Upper lobe of right lung (tissue), 1 donor: ENCODE measurements at places on chromosomes 5 and 9. TPM values are rescaled to one million over a fixed set of nuclear protein-coding genes. Genes with fewer than 3 reads are reported as not detected.
A peak's percentile ranks its signal among the peaks of the same experiment; 100 is the strongest.

The RANBP3L gene
- total RNA-seq, result 7.1 TPM

DNA sequence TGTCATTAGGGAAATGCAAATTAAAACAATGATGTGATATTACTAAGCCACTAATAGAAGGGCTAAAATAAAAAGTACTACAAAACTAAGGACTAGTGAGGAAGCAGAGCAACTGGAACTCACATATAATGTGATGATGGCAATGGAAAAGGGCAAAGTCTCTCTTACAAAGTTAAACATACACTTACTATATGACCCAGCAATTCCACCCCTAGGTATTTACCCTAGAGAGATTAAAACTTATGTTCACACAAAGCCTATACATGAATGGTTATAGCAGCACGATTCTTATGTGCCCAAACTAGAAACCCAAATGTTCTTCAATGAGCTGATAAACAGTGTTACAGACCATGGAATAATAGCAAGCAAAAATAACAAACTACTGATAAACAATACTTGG is 643.7 kb downstream of the TLE1 start:
- H3K4me3 ChIP-seq, result no peak overlapping the region
- no peak overlapping the region for H3K27ac ChIP-seq
- no peaks in the 10 kb centered on the region for H3K27me3 ChIP-seq
- no peak for DNase-seq
- H3K36me3 ChIP-seq, result no peaks in the 10 kb centered on the region

GRCh38 chr9:127950513-127951289 is 13.0 kb upstream of the DPM2 start:
- H3K36me3 ChIP-seq, result no peaks in the 10 kb centered on the region
- DNase-seq, result no peak
- H3K27me3 ChIP-seq, result no peaks in the 10 kb centered on the region
- H3K27ac ChIP-seq, result no peak overlapping the region
- no peak overlapping the region for H3K4me3 ChIP-seq

DNA sequence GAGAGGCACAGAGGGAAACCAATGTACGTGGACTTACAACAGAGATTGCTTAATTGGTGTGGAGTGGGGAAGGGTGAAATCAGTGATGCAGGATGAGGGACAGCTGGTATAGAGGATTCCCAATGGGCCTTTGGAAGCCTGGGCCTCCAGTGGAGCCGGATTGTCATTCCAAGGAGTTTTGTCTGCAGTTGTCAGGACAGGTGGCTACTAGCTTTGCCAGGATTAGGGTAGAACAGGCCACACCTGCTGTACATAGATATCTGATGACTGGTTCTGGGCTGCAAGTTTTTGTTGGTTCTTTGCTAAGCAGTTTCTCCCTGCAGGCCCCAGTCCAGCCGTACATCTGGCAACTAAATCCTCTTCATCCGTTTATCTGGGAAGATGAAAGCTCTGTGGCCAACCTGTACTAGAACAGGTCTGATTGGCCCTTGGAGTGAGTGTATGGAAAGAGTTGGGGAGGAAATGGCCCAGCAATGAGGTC is 4.2 kb downstream of the SKP2 start:
- H3K27ac ChIP-seq, result no peak overlapping the region
- no peaks in the 10 kb centered on the region for H3K27me3 ChIP-seq
- no peak overlapping the region for H3K4me3 ChIP-seq
- no peak for DNase-seq
- H3K36me3 ChIP-seq, result peaks cover 26% of the 10 kb centered on the region

GRCh38 chr5:80755626-80756025 is 100.8 kb upstream of the DHFR start:
- no peak for DNase-seq
- H3K4me1 ChIP-seq, result peaks cover 4% of the 10 kb centered on the region
- H3K27me3 ChIP-seq, result no peaks in the 10 kb centered on the region
- no peak overlapping the region for H3K4me3 ChIP-seq

The PCDHGA12 gene
- 7.6 TPM for total RNA-seq

- DNase-seq, result no peak
- H3K36me3 ChIP-seq, result no peaks in the 10 kb centered on the region
- no peaks in the 10 kb centered on the region for H3K4me1 ChIP-seq
- H3K4me3 ChIP-seq, result no peak overlapping the region
- H3K27me3 ChIP-seq, result no peaks in the 10 kb centered on the region
These were observed 170.7 kb upstream of the IRX1 start for GRCh38 chr5:3424946-3425345.

- no peak for DNase-seq
- H3K27ac ChIP-seq, result no peak overlapping the region
- H3K36me3 ChIP-seq, result no peaks in the 10 kb centered on the region
- H3K4me3 ChIP-seq, result no peak overlapping the region
- no peaks in the 10 kb centered on the region for H3K27me3 ChIP-seq
These were observed 80.9 kb upstream of the ISL1 start for GRCh38 chr5:51302343-51302742.

GRCh38 chr9:81729135-81729534 is 39.8 kb upstream of the TLE1 start:
- DNase-seq, result no peak
- H3K27me3 ChIP-seq, result no peaks in the 10 kb centered on the region
- H3K4me1 ChIP-seq, result no peaks in the 10 kb centered on the region
- no peak overlapping the region for H3K27ac ChIP-seq
- no peak overlapping the region for H3K4me3 ChIP-seq

DNA sequence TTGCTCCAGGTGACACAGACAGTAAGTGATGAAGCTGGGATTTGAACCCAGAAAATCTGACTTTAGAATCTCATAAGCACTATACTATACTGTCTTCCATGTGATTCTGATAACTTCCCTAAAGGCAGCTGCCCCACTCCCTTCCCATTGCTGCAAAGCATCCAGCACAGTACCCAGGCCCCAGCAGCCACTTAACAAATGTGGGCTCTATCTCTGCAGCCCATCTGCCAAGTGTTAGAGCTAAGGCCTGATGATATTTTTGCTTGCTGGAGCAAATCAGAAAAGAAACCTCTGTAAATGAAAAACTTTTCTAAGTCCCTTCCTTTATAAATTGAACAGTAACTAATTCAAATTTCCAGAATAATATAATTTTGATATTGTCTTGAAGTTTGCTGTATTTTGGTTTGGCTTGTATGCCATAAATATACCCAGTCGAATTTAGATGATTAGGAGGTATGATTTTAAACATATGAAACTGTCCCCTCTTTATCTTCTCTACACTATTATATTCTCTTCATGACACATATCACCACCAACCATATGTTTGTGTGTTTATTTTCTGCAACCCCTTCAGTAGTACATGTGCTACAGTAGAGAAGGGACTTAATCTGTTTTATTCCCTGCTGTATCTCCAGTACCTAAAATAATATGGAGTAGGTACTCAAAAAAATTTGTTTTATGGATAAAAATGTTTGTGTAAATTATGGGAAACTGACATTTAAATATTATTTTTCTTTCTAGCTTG is 63.8 kb downstream of the SMIM15 start:
- H3K27me3 ChIP-seq, result no peaks in the 10 kb centered on the region
- H3K27ac ChIP-seq, result no peak overlapping the region
- no peaks in the 10 kb centered on the region for H3K4me1 ChIP-seq
- DNase-seq, result no peak
- no peak overlapping the region for H3K4me3 ChIP-seq

GRCh38 chr5:77259476-77259875 is 49.0 kb downstream of the PDE8B start:
- H3K4me1 ChIP-seq, result no peaks in the 10 kb centered on the region
- no peaks in the 10 kb centered on the region for H3K27me3 ChIP-seq
- no peak overlapping the region for H3K4me3 ChIP-seq
- no peak overlapping the region for H3K27ac ChIP-seq
- DNase-seq, result no peak
- H3K36me3 ChIP-seq, result no peaks in the 10 kb centered on the region

GRCh38 chr9:82418334-82418733 is 429.8 kb downstream of the SPATA31D1 start:
- H3K27me3 ChIP-seq, result no peaks in the 10 kb centered on the region
- no peak for DNase-seq
- no peaks in the 10 kb centered on the region for H3K4me1 ChIP-seq
- H3K36me3 ChIP-seq, result no peaks in the 10 kb centered on the region
- no peak overlapping the region for H3K27ac ChIP-seq

The LHX3 gene
- not detected for total RNA-seq

The HAVCR2 gene
- 30.7 TPM for total RNA-seq

DNA sequence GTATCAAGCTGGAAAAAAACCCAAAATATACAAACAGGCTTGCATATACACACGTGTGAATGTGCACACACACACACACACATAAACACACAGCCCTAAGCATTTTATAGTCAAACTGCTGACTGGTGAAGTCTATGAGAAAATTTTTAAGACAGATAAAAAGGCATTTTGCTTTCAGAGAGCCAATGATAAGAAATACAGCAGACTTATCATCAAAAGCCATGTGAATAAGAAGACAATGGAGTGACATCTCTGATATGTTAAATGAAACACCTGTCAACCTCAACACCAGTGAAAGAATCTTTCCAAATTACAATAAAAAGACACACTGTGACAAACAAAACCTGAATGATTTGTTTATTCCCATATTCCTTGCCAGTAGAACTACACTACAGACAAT is 233.3 kb downstream of the CDH9 start:
- H3K27me3 ChIP-seq, result no peaks in the 10 kb centered on the region
- H3K4me3 ChIP-seq, result no peak overlapping the region
- no peaks in the 10 kb centered on the region for H3K36me3 ChIP-seq

The DPYSL3 gene
- total RNA-seq, result 52.8 TPM

The IL9 gene
- total RNA-seq, result not detected

The GRXCR2 gene
- total RNA-seq, result not detected

- H3K36me3 ChIP-seq, result no peaks in the 10 kb centered on the region
- H3K4me3 ChIP-seq, result no peak overlapping the region
- H3K27ac ChIP-seq, result no peak overlapping the region
- peaks cover 55% of the 10 kb centered on the region for H3K27me3 ChIP-seq
- peaks cover 13% of the 10 kb centered on the region for H3K4me1 ChIP-seq
- DNase-seq, result no peak
These were observed 130.5 kb upstream of the HAND1 start for GRCh38 chr5:154608531-154609011.

The LECT2 gene
- not detected for total RNA-seq

DNA sequence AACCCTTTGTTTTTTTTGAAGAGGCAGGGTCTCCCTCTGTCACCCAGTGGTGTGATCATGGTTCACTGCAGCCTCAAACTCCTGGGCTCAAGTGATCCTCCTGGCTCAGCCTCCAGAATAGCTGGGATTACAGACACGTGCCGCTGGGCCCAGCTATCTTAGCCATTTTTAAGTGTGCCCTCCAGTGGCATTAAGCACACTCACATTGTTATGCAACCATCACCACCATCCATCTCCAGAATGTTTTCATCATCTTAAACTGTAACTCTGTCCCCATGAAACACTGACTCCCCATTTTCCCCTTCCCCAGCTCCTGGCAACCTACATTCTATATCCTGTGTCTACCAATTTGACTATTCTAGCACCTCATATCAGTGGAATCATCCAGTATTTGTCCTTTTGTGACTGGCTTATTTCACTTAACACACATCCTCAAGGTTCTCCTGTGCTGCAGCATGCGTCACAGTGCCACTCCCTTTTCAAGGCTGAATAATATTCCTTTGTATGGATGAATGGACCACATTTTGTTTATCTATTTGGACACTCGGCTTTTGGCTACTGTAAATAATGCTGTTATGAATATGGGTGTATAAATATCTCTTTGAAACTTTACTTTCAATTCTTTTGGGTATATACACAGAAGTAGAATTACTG is 12.5 kb upstream of the RAPGEF1 start:
- H3K27ac ChIP-seq, result no peak overlapping the region
- DNase-seq, result no peak
- H3K36me3 ChIP-seq, result no peaks in the 10 kb centered on the region
- peaks cover 32% of the 10 kb centered on the region for H3K27me3 ChIP-seq
- no peak overlapping the region for H3K4me3 ChIP-seq
- H3K4me1 ChIP-seq, result peaks cover 5% of the 10 kb centered on the region

The PCDHB3 gene
- 1.9 TPM for total RNA-seq

The FRRS1L gene
- 0.09 TPM for total RNA-seq

DNA sequence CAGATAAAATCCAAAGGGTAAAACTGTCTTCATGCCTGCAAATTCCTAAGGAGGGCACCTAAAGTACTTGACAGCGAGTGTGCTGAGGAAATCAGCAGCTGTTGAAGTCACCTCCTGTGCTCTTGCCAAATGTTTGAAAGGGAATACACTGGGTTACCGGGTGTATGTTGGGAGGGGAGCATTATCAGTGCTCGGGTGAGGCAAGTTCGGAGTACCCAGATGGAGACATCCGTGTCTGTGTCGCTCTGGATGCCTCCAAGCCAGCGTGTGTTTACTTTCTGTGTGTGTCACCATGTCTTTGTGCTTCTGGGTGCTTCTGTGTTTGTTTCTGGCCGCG is 727 bp upstream of the ADRB2 start:
- peaks cover 23% of the 10 kb centered on the region for H3K4me1 ChIP-seq
- peak overlapping the region; percentile 93 for H3K27ac ChIP-seq
- H3K4me3 ChIP-seq, result peak overlapping the region; percentile 60
- no peak for DNase-seq

- H3K4me3 ChIP-seq, result peak overlapping the region; percentile 32
- H3K36me3 ChIP-seq, result no peaks in the 10 kb centered on the region
- DNase-seq, result no peak
- H3K27me3 ChIP-seq, result no peaks in the 10 kb centered on the region
These were observed 146.6 kb downstream of the SEC61B start for GRCh38 chr9:99368341-99369326.

DNA sequence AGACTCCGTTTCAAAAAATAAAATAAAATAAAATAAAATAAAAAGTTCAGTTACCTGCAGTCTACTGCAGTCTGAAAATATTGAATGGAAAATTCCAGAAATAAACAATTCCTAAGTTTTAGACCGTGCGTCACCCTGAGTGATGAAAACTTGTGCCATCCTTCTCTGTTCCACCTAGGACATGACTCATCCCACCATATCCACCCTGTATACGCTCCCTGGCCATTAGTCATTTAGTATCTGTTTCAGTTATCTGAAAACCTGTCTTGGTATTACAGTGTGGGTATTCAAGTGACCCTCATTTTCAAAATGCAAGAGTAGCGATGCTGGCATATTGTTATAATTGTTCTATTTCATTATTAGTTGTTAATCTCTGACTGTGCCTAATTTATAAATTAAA is 51.8 kb upstream of the TEX48 start:
- no peaks in the 10 kb centered on the region for H3K27me3 ChIP-seq
- H3K4me3 ChIP-seq, result no peak overlapping the region
- no peaks in the 10 kb centered on the region for H3K36me3 ChIP-seq
- no peak for DNase-seq
- no peak overlapping the region for H3K27ac ChIP-seq

The TMEM174 gene
- not detected for total RNA-seq

- H3K36me3 ChIP-seq, result no peaks in the 10 kb centered on the region
- H3K27me3 ChIP-seq, result no peaks in the 10 kb centered on the region
- H3K27ac ChIP-seq, result no peak overlapping the region
- H3K4me1 ChIP-seq, result no peaks in the 10 kb centered on the region
These were observed 144.1 kb upstream of the ACOT12 start for GRCh38 chr5:81537905-81538547.

GRCh38 chr9:34522971-34523797 is at the start of gene ENHO:
TSS of gene ENHO (minus strand) at chr9:34522990. CDS start at chr9:34521695, 1,295 bp downstream.
- H3K4me3 ChIP-seq, result peak within 1 kb of the TSS; percentile 38
- DNase-seq, result peak; percentile 94
- no peak within 1 kb of the TSS for H3K27ac ChIP-seq
- H3K4me1 ChIP-seq, result no peaks in the 10 kb centered on the region
- H3K27me3 ChIP-seq, result no peaks in the 10 kb centered on the region

GRCh38 chr9:135677641-135678168 is 14.6 kb downstream of the LCN9 start:
- H3K4me3 ChIP-seq, result no peak overlapping the region
- H3K4me1 ChIP-seq, result no peaks in the 10 kb centered on the region
- H3K27me3 ChIP-seq, result peaks cover 23% of the 10 kb centered on the region
- no peak for DNase-seq
- no peaks in the 10 kb centered on the region for H3K36me3 ChIP-seq
- no peak overlapping the region for H3K27ac ChIP-seq

The PCDHA12 gene
- 8.8 TPM for total RNA-seq

The HMMR gene
- 1.6 TPM for total RNA-seq

- H3K4me1 ChIP-seq, result peaks cover 30% of the 10 kb centered on the region
- H3K27ac ChIP-seq, result no peak overlapping the region
- peaks cover 12% of the 10 kb centered on the region for H3K36me3 ChIP-seq
These were observed 59.8 kb downstream of the MEF2C start for GRCh38 chr5:88823201-88823600.
